Stimulated activated CD4-positive, alpha-beta T cell treated with anti-CD3 and anti-CD28 coated beads, Interleukin-15, amount 100 ng/mL, for 1 hour (primary cell): ENCODE measurements at places on chromosomes 6 and 20.

- DNase-seq, result no peak
Observed at GRCh38 chr6:39313526-39314272, 520 bp downstream of the KCNK17 start.

- DNase-seq, result peak; percentile 31
Observed at GRCh38 chr6:159174263-159174969, 5.2 kb downstream of the FNDC1 start.

DNA sequence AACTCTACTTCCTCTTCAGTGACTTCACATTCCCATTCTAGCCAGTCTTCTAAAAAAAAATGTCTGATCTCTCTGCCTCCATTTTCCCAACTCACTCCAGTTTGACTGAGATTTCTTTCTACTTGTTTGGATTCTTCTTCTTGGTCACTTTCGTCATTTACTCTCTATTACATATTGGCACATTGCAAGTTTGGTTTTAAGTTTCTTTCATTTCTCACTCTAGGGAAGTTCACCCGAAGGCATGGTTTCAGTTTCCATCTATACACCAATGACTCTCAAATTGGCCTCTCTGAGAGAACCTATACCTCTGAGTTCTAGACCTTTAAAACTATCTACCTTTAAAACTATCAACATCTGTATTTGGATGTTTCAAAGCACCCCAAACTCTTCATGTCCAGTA is 51.3 kb downstream of the CD109 start:
- DNase-seq, result no peak

DNA sequence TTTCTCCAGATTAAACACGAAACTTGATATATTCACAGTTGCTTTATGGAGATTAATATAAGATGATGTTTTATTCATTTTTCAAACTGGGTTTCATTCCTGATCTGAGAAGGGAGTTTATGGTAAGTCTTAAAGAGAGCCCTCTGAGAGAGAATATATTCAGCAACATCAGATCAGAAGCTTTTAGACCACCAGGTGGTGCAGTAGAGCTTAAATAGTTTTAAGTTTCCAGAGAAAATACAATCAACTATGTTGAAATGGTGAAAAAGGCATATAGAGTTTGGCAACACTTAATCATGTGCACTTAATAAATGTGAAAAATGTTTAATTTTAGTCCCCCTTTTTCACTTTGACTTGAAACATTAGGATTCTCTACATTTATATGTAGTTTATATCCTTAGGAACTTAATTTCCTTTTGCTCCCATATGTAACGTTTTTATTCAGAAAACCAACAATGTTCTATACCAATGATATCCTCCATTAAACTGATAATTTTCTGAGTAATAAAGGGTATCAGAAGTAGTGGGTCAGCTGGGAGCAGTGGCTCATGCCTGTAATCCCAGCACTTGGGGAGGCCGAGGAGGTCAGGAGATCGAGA is 86.4 kb upstream of the CLDN20 start:
- DNase-seq, result no peak

DNA sequence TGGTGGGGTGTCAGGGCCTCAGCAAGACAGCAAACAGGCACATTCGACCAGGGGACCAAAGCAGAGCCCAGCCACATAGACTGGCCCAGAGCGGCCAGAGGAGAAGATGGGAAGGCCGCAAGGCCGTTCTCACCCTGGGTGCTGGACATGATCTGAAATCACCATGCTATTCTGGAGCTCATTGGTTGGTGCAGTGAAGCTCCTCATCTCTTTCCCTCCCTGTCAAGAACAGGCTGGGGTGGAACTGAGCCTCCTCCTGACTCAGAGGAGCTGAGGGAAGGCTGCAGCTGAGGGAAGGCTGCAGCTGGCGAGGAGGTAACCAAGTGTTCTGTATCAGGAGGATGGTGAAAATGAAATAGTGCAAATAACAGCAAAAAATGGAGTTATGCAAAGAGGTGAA is 80.0 kb downstream of the AKAP7 start:
- DNase-seq, result no peak

- DNase-seq, result no peak
Observed at GRCh38 chr6:57294862-57295445, 22.5 kb upstream of the PRIM2 start.

DNA sequence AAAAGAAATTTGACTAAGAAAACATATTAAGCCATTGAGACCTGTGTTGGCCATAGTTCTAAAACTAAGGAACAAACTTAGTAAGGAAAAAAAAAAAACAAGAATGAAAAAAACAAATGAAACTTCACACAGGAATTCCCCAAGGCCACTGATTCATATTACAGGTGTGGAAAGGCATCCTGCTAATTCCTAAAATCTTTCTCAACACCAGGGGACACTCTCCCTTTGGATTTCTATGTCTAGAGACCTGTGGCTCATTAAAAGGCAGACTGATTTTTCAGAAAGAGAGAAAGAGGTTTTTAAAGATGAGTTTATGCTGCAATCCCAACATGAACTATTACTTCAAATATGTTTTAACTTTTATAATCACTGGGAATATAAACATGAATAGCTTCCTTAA is at the start of gene OR12D1:
OR12D1 (plus strand) TSS at position 341 of the 400 bp plus-strand sequence.
- no peak for DNase-seq

GRCh38 chr20:48626938-48627736 is 200.7 kb downstream of the PREX1 start:
- DNase-seq, result no peak

GRCh38 chr20:31667315-31668285 is 29.9 kb downstream of the COX4I2 start:
- no peak for DNase-seq

- no peak for DNase-seq
Observed at GRCh38 chr6:88702956-88703556, 260.4 kb downstream of the RNGTT start.

- no peak for DNase-seq
Observed at GRCh38 chr6:137426007-137426689, 68.0 kb downstream of the OLIG3 start.

- DNase-seq, result peak; percentile 5
Observed at GRCh38 chr20:11891776-11892545, 25.7 kb upstream of the BTBD3 start.

GRCh38 chr20:4160761-4161305 is 145.5 kb upstream of the RNF24 start:
- no peak for DNase-seq
